Progenitor cell of endocrine pancreas (in vitro differentiated cells): ENCODE measurements at places on chromosomes 7 and 10. TPM values are rescaled to one million over a fixed set of nuclear protein-coding genes. Genes with fewer than 3 reads are reported as not detected.

- DNase-seq = no peak
Measured at GRCh38 chr10:114825513-114826253, 4.1 kb downstream of the FHIP2A start.

GRCh38 chr7:128266883-128267594 is 26.0 kb downstream of the LEP start:
- no peak for DNase-seq

GRCh38 chr10:122051609-122052385 is 62.8 kb downstream of the TACC2 start:
- no peak for DNase-seq

DNA sequence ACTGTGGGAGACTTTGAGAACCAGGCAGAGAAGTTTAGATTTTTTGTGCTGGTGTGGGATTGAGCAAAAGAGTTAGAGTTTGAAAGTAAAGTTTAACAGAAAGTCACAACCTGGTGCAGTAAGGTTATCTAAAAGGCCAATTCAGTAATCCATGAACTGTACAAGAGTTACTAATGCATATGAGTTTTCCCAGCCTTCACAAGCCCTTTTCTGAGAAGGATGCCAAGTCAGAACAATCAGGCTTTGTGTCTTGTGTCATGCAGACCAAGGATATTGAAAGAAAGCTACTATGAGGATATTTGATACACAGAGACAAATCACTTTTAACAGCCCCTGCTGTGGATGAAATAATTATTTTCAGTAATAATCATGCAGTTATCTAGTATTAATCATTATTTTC is 68.8 kb upstream of the MYO3A start:
- DNase-seq = no peak

GRCh38 chr10:52390388-52390787 is 76.3 kb downstream of the DKK1 start:
- DNase-seq = no peak

DNA sequence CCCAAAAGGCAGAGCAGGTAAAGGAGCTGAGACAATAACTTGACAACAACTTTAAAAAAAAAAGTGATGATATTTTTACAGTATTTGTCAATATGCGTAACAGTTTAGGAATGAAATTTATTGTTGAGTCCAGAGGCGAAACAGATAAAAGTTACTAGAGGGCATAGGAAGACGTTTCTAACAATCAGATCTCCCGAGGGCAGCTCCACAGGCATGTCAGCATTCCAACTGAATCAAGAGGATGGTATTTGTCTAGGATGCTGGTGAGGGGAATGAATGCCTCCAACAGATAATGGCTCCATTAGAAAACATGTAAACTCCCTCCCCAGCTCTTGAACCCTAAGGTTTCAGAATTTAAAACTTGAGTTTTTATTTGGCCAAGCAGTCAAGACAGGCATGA is 733.9 kb upstream of the SORCS1 start:
- no peak for DNase-seq

NRCAM gene
- total RNA-seq = 19.2 and 19.9 TPM in 2 replicates

DNA sequence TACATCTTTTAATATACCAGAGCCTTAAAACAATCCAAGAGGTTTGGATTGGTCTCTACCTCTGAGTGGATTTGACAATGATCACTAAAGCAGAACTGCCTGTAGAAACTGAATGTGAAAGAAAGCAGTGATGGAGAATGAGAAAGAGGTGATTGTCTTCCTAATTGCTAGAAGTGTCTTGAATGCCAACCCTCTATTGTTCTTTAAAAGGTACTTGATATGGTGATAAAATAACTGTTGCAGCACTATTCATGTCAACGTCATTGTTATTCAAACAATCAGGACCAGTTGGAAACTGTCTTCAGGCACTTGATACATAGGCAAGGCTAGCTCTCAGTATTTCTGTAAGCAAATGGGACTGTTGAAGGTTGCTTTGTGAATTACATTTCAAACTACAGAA is 47.9 kb upstream of the ITPRID1 start:
- no peak for DNase-seq

DNA sequence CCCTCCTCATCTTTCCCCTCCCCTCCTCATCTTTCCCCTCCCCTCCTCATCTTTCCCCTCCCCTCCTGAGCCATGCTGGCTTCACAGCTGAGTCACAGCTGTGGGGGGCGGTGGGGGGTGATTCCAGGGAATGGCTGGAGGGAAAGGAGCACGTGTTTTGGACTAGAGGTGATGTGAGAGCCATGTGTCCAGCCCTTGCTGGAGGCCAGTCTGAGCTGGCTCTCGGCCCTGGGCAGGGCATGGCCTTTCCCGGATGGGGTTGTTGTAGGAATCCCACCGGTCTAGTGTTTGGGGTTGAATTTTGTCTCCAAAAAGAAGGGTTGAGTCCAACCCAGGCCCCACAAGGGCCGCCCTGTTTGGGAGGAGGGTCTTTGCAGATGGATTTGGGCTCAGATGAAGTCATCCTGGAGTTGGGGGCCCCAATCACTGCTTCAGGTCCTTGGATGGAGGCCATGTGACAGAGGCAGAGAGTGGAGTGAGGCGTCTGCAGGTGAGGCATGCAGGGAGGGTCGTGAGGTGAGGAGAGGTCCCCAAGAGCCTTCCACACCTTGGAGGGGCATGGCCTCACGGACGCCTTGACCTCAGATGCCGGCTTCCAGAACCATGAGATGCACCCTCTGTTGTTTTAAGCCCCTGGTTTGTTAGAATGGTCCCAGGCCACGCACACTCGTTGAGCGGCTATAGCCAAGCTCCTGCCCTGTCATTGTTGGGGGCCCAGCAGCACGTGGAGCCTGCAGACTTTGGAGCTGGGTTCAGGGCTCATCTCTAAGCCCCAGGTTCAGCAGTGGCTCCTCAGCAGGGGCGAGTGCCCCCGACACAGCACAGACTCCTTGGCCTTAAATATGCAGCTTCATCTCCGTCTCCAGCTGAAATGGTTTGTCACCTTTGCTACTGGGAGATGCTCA is 101.6 kb downstream of the DNAJB6 start:
- DNase-seq = no peak

GRCh38 chr7:11846361-11846955 is 14.5 kb upstream of the THSD7A start:
- no peak for DNase-seq

PRSS37 gene
- not detected in 2 replicates for total RNA-seq

- DNase-seq = no peak
Measured at GRCh38 chr7:92740700-92741126, 95.7 kb downstream of the CDK6 start.

- DNase-seq = no peak
Measured at GRCh38 chr10:132001238-132001972, 19.7 kb upstream of the BNIP3 start.

GRCh38 chr10:11870900-11871400 is 47.8 kb downstream of the PROSER2 start:
- no peak for DNase-seq

DNA sequence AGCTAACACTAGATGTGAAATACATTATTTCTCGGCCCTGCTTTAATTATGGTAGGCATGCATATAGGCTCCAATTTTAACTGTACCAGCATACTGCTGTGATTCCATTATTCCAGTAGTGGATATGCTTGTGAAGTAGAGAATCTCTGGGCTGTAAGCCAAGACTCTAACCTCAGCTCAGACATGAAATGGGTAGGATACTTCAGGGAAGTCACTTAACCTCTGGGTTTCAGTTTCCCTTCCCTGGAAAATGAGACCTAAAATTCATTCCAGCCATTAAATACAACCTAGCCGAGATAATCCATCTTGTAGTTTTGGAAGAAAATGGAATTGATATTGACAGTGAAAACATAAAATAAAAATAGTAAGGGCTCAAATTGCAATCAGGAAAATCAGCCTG is 59.6 kb upstream of the TRIL start:
- DNase-seq = no peak

GRCh38 chr10:100479037-100479436 is 16.2 kb downstream of the WNT8B start:
- DNase-seq = no peak

DNA sequence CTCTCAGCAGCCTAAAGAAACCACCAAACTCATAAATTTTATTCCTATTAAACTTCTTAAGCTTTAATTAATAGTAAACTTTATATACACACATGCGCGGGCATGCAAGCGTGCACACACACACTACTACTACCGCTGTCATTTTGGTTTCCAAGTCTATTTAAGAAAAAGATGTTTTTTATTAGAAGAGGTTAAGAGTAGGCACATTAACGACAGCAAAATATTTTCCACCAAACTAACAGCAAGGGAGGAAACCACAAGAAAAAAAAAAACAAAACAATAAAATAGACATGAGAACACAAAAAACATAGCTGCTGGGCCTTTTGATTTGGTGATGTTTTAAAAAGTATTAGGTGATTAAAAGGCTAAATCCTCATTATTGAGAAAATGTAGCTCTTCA is 28.6 kb downstream of the RTKN2 start:
- DNase-seq = no peak

GRCh38 chr10:48769706-48770435 is 85.2 kb downstream of the WDFY4 start:
- no peak for DNase-seq

ANKRD2 gene
- total RNA-seq = not detected in 2 replicates

GDF2 gene
- not detected in 2 replicates for total RNA-seq

DNA sequence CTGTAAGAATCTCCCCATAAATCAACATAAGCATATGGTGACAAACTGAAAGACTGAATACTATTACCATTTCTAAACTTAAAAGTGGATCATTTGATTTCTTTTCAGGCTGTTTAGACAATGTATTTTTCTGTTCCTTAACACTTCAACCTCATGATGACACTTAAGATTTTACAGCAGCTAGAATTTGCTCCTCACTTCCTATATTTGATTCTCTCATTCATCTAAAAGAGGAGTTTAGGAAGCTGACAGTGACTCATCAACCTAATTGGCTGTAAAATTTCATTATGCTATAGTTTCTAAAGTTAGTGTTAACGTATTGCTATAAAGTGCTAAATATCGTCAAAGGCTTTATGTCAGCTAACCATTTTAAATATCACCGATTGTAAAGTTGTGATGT is 478.7 kb downstream of the GRM8 start:
- DNase-seq = no peak

FAM3C gene
- 39.1 and 48.2 TPM in 2 replicates for total RNA-seq

DNA sequence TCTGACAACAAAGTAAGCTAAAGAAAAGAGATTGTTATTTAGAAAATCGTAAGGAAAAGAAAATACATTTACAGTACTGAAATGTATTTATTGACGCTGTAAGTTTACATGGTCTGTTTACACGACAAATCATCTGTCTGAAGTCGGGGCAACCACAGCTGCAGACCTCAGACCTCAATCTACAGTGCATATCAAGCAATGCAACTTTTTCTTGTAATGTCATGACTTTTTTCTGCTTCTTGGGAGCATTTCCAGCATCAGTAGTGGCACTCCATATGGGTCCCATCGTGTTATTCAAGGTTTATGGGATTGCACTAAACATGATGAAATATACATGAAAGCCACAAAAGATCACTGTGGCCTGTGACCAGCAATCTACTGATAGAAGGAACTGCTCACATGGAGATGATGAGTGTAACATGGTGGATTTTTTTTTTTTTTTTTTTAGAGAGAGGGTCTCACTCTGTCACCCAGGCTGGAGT is 77.1 kb downstream of the MTPN start:
- DNase-seq = no peak

GRCh38 chr7:70710651-70711050 is 421.3 kb upstream of the GALNT17 start:
- DNase-seq = no peak

DNA sequence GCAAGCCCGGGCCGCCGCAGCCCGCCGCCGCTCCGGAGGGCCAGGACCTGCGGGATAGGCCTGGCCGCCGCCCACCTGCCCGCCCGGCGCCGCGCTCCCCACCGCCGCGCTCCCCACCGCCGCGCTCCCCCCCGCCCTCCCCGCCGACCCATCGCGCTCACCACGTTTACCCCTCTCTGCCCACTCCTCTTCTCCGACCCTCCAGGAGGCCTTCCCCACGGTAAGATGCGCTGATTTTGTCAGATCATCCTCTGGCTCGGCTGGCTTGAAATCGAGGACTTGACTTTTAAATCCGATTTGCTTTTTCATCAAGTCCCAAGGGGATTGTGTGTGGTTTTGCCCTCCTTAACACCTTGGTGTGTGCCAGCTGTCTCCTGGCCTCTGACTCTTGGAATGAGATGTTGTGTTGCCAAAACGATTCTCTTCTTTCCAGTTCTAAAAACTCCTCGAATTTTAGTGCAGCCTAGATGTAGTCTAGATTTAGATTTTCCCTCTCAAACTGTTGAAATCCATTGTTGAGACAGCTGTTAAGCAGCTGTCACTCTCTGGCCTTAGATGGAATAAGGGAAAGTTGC is 738 bp downstream of the POM121 start:
- no peak for DNase-seq

HABP2 gene
- total RNA-seq = 112 and 133 TPM in 2 replicates

DNA sequence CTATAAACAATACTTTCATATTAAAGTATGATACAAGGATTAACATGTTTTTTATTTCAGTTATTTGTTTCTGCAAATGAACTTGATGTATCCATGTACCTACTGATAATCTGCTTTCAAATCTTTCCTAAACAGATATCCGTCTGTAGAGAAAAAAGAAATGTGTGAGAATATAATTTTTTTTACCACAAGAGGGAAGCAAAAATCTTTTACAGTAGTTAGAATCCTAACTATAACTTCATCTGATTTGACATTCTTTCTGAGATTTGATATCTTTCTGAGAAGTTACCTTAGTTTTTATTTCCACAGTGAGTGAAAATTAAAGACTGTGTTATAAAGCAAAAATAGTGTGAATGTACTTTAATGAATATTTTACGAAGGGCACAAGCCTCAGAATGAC is 203.9 kb upstream of the PCLO start:
- no peak for DNase-seq

CYP2C19 gene
- total RNA-seq = 0.42 TPM in 1 of 2 replicates, not detected in the other

DNA sequence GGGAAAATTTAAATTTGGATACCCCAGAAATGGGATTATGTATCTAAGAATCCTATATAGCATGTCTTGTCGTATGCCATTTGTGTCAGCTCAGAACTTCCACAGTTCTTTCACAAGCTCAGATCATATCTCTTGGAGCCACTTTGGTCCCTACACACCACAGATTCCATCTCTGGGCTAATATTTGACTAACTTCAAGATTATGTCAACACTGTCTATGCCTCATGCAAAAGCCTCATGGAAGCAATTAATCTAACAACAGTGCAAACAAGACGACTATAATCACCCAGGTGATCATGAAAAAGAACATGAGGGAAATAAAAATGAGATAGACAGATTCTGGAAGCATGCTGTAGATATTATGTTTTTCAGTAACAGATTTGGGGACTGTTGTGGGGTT is 189.1 kb downstream of the LRRTM3 start:
- DNase-seq = no peak

KAZALD1 gene
- 1.3 and 2.0 TPM in 2 replicates for total RNA-seq

GTPBP10 gene
- 25.1 and 25.3 TPM in 2 replicates for total RNA-seq

GRCh38 chr10:21753497-21754270 is 219.7 kb downstream of the MLLT10 start:
- no peak for DNase-seq

CUL2 gene
- 36.2 and 38.1 TPM in 2 replicates for total RNA-seq
